ENCODE measurements at places on chromosomes 2 and 18. TPM values are rescaled to one million over a fixed set of nuclear protein-coding genes. Genes with fewer than 3 reads are reported as not detected.

DNA sequence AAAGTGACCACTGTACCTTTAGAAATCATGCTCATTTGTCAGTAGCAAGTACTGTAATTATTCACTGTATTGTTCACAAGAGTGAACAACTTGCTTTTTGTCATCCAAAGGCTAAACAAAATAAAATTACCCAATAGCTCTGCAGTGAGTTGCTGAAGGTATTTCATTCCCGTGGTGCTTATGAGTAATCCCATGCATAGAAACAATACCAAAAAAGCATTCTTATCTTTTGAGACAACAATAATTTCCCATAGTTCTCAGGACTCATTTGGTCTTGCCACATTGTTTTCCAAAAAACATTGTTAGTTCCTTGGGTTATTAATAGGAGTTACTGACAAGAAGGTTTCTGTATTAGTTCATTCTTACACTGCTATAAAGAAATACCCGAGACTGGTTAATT lies 503.2 kb upstream of the FAM98A start:
- DNase-seq, result no peak

DNA sequence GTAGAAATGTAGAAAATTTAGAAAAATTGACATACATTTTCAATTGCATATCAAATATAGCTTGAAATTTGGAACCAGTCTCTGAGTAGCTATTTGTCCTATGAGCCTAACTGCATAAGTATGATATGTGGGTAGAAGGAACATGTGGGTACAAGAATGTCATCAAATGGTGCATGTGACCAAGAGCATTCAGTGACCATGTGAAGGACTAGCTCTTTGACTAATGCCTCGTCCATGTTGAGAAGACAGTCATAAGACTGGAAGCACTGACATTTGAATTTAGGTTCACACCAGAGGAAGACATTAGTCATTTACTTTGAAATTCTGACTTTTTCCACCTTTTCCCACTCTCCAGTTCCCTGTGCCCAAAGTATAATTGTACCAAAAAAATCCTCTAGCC lies 12.6 kb downstream of the MRPL44 start:
- DNase-seq, result no peak

DNA sequence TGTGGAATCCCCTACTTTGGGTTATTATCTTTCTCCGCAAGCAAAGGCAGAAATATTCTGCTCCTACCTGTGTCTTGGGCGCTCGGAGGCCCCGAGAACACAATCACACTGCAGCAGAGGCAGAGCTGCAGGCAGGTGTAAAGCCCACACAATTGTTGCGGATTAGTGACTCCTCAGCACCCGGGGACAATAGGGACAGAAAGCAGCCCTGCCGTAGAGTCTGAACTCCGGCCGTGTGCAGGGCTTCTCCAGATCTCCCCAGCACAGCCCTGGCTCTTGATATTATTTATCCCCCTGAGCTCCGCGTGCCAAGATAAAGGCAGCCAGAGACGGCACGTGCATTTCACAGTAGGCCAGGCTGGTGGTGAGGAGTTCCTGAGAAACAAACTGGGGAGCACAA lies 229.2 kb downstream of the EN1 start:
- no peak for DNase-seq

GRCh38 chr18:48352051-48352755 lies 57.0 kb downstream of the ZBTB7C start:
- no peak for DNase-seq

DNA sequence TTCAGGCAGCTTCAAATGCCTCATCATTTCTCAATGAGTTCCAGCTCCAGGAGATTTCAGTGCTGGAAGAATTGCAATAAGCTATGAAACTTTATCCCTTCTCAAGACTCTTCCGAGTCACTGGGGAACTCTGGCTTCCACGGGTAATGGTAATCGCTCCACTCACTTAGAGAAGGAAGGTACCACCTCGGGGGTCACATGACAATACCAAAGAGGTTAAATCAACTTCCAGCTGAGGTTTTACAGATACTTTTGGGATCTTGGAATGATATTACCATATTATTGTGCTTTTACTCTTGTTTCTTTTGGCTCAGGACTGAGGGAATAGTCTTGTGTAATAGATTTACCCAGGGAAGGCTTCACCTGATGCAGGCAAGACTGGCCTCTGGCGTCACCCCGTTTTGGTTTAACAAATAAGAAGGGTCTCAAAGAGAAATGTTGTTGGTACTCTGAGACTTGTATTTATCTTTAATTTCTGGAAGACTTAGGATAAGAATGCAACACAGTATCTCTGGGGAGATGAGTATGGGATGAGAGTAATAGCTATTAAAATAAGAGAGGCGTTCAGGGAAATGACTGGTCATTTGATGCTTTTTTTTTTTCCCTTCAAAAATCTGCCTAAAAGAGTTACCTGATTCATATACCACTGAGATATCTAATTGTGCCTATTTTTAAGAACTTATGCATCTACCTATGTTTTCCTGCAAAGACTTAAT lies 316.9 kb upstream of the ZEB2 start:
- DNase-seq, result no peak

DNA sequence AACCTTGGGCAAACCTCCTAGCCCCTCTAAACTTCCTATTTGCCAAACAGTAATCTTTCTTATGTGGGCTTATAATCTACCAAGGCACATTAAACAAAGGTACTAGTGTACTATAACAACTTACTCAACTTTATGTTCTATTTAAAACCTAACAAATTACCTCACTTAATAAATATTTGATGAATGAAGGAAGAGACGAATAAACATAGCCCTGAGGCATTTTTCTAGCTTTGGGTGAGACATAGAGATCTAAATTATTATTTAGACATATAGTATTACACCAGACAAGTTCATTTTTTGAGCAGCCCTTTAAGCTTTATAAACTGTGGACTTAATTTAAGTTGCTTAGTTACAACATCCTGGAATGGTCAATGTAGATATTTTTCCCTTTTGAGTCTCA lies 104.6 kb downstream of the UNC80 start:
- DNase-seq, result no peak

GRCh38 chr2:100021791-100022340 lies 120.5 kb downstream of the AFF3 start:
- no peak for DNase-seq

GRCh38 chr2:108634576-108635160 lies 84.6 kb upstream of the RANBP2 start:
- no peak for DNase-seq

- DNase-seq, result no peak
Measured at GRCh38 chr2:205811387-205811786, 129.1 kb downstream of the NRP2 start.

GRCh38 chr2:219560037-219560892 lies 11.1 kb downstream of the OBSL1 start:
- no peak for DNase-seq

GRCh38 chr2:54579682-54580620 lies 123.8 kb downstream of the SPTBN1 start:
- DNase-seq, result no peak

The PAIP2B gene
- 20.8 TPM for polyA plus RNA-seq
